ENCODE measurements at places on chromosomes 5 and 9.

DNA sequence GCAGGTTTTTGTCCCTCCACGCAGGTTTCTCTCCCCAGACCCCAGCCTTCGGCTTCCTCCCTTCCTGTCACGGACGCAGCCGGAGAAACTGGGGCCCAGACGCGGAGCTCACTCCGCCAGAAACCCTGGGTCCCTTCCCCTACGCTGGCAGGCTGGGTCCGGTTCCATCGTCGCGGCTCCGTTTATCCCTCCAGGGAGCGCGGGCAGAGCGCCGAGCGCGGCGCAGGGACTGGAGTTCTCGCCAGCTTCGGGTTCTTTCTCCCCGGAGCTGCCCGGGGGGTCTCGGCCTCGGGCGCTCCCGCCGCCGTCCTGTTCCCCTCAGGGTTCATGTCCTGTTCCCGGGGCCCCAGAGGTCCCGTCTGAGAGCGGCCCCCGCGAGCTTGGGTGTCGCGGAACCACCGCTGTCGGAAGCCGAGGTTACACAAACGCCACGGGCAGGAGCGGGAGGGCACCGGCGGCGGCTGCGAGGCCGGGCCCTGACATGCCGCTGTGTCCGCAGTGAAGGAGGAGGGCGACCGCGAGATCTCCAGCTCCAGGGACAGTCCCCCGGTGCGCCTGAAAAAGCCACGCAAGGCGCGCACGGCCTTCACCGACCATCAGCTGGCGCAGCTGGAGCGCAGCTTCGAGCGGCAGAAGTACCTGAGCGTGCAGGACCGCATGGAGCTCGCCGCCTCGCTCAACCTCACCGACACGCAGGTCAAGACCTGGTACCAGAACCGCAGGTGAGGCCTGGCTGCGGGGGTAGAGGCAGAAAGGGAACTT is 4.6 kb downstream of the BARHL1 start:
- no peak for DNase-seq

GRCh38 chr9:114505187-114506081 is at the start of gene WHRN:
Gene WHRN, minus strand, starts transcription at chr9:114505473. Its CDS starts 672 bp downstream, at chr9:114504801.
- DNase-seq: no peak

- no peak for DNase-seq
These were observed 207.0 kb upstream of the ACO1 start for GRCh38 chr9:32177396-32177795.

DNA sequence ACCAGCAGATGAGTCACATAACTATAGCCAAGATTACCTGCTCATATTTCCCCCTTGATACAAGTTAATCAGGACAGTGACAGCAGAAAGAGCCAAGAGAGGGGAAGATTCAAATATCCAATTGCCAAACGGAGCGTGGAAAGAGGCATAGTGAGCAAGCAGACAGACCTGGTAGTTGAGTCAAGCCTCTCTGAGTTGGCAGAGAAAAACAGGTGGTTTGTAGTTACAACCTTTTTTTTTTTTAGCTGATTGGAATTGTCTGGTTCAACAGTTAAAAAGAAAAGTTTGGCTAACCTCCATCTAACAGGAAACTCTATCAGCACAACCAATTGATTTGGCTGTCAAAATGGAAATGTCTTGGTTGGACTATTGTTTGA is 272.1 kb downstream of the TLE1 start:
- no peak for DNase-seq

GRCh38 chr5:157038568-157039187 is 20.2 kb downstream of the HAVCR1 start:
- no peak for DNase-seq

DNA sequence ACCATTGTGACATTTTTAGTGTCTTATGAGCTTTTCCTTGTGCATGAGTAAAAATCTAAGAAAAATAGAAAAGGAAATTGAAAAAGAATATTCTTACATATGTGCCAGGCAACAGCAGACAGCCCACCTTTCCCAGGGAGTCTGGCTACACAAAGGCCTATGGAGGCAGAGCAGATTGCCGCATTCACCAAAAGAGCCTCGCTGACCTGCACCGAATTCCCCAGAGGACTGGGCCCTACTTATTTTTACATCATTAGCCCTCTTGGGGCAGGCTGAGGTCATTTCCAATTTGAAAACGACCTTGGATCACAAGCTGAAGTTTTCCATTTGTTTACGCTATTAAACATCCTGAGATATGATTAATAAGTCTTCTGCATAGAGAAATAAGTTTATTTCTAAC is 66.2 kb upstream of the WDR41 start:
- no peak for DNase-seq

GRCh38 chr5:159471904-159472303 is 141.6 kb upstream of the IL12B start:
- DNase-seq: no peak

- DNase-seq: no peak
These were observed 33.7 kb upstream of the ITGA1 start for GRCh38 chr5:52754051-52754450.

DNA sequence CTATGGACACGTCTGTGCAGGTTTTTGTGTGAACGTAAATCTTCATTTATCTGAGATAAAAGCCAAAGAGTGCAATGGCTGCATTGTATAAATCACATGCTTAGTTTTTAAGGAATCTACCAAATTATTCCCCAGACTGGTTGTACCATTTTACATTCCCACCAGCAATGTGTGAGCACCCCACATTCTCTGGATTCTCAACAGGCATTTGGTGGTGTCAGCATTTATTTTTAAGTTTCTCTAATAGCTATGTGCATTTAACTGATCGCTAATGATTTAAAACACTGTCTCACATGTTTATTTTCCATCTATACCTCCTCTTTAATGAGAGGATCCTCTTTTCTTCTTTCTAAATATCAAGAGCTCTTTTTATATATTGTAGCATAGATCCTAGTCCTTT is 13.9 kb upstream of the ANKRD18A start:
- DNase-seq: no peak

- no peak for DNase-seq
These were observed 1298.3 kb upstream of the WWC1 start for GRCh38 chr5:166992874-166993722.

DNA sequence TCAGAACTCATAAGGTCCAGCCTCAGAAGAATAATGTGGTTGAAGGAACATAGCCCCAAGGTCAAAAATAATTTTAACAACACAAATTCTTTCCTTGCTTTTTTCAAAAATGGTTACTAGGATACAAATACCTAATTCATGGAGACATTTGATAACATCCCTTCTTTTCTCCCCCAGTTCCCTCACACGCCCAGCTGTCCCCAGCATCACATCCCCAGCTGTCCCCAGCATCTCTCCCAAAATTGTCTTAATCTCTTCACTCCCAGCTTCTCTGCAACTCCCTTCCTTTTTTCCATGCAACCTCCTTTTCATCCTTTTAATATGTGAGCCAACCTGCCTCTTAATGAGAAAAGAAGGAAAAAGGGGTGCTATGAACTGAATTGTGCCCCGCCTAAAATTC is 77.8 kb downstream of the FSTL4 start:
- no peak for DNase-seq

GRCh38 chr5:131286400-131286715 is 22.5 kb downstream of the CDC42SE2 start:
- no peak for DNase-seq

DNA sequence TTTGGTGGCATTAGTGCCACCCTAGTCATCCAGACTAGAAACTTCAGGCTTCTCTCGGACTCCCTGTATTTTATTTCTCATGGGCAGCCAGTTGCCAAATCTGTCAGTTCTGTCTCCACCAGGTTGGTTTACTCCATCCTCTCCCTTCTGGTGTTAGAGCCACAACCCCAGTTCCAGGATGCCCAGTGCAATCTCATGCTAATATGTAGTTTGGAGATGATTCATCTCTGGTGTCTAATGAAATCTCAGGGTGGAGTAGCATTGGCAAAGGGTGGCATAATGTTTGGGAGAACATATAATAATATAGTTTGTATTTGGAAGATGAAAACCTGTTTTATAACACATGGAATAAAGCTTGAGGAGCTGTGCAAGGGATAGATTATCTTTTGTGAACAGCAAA is 30.2 kb downstream of the SLC46A2 start:
- DNase-seq: no peak

GRCh38 chr9:22050924-22051323 is 41.8 kb upstream of the CDKN2B start:
- no peak for DNase-seq

- DNase-seq: no peak
These were observed 106.5 kb upstream of the MSX2 start for GRCh38 chr5:174617910-174618309.

- no peak for DNase-seq
These were observed 46.8 kb upstream of the CD180 start for GRCh38 chr5:67243349-67243748.

- no peak for DNase-seq
These were observed 71.1 kb upstream of the SLC44A1 start for GRCh38 chr9:105173306-105173705.

GRCh38 chr5:76805821-76806505 is 12.9 kb upstream of the F2RL1 start:
- no peak for DNase-seq

DNA sequence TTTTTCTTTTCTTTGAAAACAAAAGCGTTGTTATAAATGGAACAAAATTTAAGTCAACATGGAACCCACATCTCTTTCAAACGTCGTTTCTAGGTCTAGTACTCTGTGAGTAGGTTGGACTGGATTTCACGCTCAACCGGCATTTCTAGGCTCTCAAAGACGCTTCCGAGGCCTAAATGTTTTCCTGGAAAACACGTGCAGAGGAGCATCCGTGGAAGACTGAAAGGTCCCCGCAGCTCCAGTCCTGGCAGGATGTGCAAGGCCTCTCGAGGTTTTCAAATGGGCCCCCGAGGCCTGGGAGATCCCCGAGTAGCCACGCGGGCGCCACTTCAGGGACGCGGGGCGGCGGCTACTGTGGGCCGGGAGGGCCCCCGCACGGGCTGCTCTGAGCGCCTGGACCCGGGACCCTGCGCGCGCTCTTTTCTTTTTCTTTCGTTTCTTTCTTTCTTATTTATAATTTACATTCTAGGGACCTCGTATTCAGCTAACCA is 4.2 kb upstream of the IRX2 start:
- no peak for DNase-seq

DNA sequence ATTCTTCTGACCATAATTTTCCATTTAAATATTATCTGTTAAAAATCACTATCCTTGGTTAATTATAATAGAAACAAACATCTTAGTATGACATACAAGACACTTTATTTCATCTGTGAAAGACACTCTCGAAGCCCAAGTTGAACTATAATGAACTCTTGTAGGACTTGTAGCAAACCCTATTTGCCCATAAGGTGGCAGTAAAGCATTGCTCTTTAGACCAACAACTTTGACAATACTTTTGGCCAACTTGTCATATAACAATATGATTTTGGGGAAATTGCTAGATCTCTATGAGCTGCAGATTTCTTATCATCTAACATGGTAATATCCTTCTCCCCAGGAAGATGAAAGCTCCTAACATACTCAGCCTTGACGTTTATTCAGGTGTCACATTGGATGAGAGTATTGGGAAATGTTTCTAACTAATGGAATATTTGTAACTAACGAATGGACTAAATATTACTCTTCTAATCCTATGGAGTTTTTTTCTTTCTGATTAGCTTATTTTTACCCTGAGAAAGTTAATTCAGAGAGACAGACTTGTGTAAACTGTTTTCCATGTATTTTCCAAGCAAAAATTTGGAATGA is 11.0 kb downstream of the SPINK14 start:
- peak; percentile 44 for DNase-seq

- no peak for DNase-seq
These were observed 49.6 kb upstream of the PLIN2 start for GRCh38 chr9:19176856-19177255.

GRCh38 chr9:128568470-128569078 is 16.2 kb downstream of the SPTAN1 start:
- DNase-seq: no peak

DNA sequence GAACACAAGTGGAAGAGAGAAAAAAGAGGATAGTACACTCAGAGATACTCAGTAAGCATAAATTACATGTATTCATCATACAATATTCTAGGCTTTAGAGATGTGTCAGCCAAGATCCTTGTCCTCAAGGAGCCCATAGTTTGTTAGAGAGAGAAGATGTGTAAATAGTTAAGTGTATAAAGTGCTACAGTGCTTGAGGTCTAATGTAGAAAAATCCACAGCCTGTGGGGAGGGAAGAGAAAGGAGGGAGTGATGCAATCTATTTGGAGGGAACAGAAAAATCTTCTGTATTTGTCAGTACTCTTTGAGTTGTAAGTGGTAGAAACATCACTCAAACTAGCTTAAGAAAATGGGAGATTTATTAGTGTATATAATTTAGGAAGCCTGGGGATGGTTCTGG is 81.9 kb downstream of the PALM2AKAP2 start:
- DNase-seq: no peak

DNA sequence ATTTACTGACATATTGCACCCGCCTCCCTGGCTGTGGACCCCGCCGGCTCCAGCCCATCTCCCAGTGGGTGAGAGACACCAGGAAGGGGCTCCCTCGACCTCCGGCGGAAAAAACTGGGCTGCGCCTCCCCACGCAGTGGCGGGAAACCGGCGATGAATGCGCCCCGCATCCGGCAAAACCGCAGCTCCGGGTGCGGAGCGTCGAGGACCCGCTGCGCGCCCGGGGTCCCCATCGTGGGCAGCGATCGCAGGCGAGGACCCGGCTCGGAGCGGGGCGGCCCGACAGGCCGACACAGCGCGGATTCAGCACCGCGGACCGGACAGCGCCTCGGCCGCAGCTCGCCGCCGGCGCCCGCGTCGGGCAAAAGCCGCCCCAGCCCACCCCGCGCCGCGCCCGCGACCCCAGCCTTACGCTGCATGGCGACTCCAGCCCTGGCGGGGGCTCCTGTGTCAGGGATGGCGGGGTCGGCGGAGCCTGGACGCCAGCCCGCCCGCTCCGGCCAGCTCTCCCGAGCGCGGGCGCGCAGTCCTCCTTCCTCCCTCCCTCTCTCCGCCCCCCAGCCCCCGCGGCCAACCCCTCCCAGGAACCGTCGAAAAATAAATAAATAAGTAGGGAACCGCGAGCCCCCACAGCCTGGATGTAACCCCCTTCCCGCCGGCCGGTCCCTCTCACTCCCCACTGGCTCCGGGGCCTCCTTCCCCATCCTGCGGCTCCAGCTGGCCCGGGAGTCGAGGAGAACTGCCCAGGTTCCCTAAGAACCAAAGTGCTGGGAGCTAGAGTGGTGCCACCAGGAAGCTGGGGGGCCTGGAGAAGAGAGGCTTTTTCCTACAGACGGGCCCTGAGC is 3.1 kb downstream of the LHX3 start:
- DNase-seq: no peak

DNA sequence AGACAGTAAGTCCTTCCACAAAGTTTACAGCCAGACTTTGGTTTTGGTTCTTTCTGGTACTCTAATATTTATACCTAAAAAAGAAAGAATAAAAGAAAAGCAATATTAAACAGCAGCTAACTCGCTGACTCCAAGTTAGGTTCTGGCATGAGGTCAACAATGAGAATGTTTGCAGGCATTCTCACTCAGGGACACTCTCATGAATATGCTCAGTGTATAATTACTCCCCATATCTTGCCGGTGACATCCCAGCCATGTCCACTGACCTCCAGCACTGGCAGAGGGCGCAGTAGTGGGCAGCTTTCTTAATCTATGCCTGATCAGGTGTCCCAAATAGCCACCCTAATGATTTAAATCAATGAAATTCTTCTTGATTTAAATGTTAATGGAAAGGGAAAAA is 151.5 kb downstream of the BNC2 start:
- DNase-seq: no peak

- DNase-seq: no peak
These were observed 16.1 kb upstream of the MRNIP start for GRCh38 chr5:179874536-179875292.

GRCh38 chr9:109513871-109514270 is 15.8 kb upstream of the PTPN3 start:
- no peak for DNase-seq

- no peak for DNase-seq
These were observed 48.8 kb downstream of the POC5 start for GRCh38 chr5:75668445-75668844.

GRCh38 chr5:172777881-172778814 is 7.2 kb upstream of the DUSP1 start:
- peak; percentile 66 for DNase-seq

GRCh38 chr5:149834246-149834855 is 104.2 kb downstream of the PPARGC1B start:
- peak; percentile 81 for DNase-seq
